Astrocyte (in vitro differentiated cells and primary cell): ENCODE measurements at places on chromosomes 6 and 20. TPM values are rescaled to one million over a fixed set of nuclear protein-coding genes. Genes with fewer than 3 reads are reported as not detected.

BPIFB2 gene
- total RNA-seq = not detected in 2 replicates

GTSF1L gene
- total RNA-seq = not detected in 2 replicates

HSPA12B gene
- total RNA-seq = not detected in 2 replicates

DAAM2 gene
- 38.4 and 50.3 TPM in 2 replicates for total RNA-seq

DEFB132 gene
- total RNA-seq = not detected in 2 replicates

PMEPA1 gene
- total RNA-seq = 49.4 and 65.1 TPM in 2 replicates

LAMA5 gene
- 285 and 350 TPM in 2 replicates for total RNA-seq

MTFR2 gene
- total RNA-seq = 1.3 and 1.8 TPM in 2 replicates

HMGN3 gene
- 58.5 and 71.5 TPM in 2 replicates for total RNA-seq

IL20RA gene
- total RNA-seq = 0.07 and 0.17 TPM in 2 replicates

CPNE1 gene
- total RNA-seq = 194 and 200 TPM in 2 replicates

ROS1 gene
- total RNA-seq = not detected in 2 replicates

HLA-DPB1 gene
- total RNA-seq = 2.7 and 3.4 TPM in 2 replicates

- DNase-seq = no peak
Observed at GRCh38 chr6:24933868-24934401, 1.8 kb downstream of the RIPOR2 start.

DNA sequence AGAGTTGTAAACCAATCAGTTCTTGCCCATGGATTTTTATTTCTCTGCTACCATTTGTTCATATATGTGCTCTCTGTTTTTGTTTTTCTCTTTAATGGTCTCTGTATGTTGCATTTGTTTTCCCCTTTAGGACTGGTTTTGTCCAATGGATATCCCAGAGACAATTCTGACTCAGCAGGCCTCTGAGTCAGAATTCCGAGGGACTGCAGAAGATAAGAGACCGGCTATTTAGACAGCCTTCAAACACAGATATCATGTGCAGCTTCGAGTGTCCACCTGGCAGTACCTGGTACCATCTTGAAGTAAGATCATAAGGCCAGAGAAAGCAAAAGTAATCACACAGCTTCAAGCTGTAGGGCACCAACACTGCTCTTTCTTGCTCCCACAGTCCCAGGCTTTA lies 125.5 kb downstream of the ELOVL4 start:
- DNase-seq = no peak

- peak; percentile 37 for DNase-seq
Observed at GRCh38 chr6:44431118-44431725, 43.7 kb downstream of the CDC5L start.

GRCh38 chr6:44270526-44271405 lies 516 bp downstream of the TMEM151B start:
- no peak for DNase-seq

DNA sequence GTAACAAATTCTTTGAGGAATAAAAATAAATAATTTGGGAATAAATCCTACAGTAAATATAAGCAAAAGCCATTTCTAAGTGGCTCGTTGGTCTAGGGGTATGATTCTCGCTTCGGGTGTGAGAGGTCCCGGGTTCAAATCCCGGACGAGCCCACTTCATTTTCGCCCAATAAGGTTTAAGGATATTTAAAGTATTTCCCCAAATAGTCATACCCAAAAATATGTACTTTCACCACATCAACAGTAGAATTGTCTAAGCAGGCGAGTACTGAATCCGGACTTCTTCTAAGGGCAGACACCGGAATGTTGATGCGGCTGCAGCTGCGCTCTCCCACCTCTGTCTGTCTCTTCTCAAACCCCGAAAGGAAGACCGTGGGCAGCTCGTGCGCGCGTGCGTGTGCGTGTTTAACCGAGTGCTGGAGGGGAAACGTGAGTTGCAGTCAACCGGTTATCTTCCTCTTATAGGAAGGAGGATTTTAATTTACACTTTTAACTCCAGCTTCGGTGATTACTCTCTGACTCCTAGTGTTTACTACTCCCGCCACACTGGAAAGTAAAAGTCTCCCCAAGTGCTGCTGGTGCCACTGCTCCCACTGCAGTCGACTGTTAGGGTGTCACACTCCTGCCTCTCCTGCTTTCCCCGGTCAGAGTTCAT lies 155.7 kb upstream of the PRSS16 start:
- peak; percentile 94 for DNase-seq

- DNase-seq = no peak
Observed at GRCh38 chr6:56168596-56168995, 78.8 kb downstream of the COL21A1 start.

- DNase-seq = no peak
Observed at GRCh38 chr20:42152575-42152974, 534.4 kb upstream of the CHD6 start.

GRCh38 chr6:112253841-112254816 lies at the start of gene LAMA4:
Gene LAMA4, minus strand, starts transcription at chr6:112254567. Its CDS starts 417 bp downstream, at chr6:112254150.
- peak; percentile 84 for DNase-seq

- no peak for DNase-seq
Observed at GRCh38 chr20:47016068-47016664, 121.5 kb downstream of the EYA2 start.

- peak; percentile 33 for DNase-seq
Observed at GRCh38 chr6:142796571-142796970, 148.4 kb downstream of the HIVEP2 start.

DNA sequence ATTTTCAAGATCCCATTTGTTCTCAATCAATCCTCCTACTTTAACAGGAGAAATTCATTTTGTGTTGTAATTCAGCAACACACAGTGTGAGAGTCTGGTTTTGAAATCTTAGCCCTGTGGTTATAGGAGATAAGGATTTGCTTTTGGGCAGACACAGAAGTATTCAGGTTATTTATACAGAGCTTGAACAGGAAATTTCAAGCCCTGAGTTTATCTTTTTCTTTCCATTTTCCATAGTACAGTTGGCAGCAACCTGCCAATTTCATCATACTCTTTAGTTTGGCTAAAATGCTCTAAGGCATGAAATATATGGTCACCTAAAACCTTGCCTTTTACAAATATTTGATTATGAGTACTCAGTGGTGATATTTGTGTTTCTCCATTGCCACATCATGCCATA lies 41.4 kb downstream of the PKIB start:
- peak; percentile 93 for DNase-seq

DNA sequence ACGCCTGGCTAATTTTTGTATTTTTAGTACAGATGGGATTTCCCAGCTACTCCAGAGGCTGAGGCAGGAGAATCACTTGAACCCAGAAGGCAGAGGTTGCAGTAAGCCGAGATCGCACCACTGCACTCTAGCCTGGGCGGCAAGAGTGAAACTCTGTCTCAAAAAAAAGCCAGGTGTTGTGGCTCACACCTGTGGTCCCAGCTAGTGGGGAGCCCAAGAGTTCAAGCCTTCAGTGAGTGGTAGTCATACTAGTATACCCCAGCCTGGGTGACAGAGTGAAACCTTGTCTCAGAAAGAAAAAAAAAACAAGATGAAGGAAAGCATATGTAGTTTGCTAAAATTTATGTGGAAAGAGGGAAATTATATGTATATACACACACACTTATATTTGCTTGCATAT lies 20.0 kb upstream of the POU5F1 start:
- no peak for DNase-seq

DNA sequence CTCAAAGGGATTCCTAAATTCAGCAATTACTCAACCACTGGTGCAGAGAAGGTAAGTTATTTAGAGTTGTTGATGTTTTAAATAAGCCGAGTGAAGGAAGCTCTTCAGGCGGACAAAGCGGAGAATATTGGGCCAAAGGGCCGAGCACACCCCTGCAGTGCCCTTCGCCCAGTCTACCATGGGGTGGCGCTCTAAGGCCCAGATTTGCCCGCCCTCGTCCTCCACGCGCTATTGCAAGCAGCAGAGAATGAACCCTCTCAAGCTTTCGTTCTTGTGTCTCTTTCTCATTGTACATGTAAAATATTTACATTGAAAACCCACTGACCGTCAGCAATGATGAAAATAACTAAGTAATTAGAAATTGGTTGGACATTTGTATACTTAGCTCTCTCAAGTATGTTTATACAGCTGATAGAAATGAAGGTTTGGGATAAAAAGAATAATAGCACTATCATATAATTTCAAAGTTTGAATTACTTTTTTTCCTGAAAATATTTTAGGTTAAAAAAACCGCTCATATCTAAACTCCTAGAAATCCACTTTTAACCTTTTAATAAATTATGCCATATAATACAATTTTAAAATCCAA lies 195.0 kb upstream of the CEP162 start:
- DNase-seq = peak; percentile 3

DNA sequence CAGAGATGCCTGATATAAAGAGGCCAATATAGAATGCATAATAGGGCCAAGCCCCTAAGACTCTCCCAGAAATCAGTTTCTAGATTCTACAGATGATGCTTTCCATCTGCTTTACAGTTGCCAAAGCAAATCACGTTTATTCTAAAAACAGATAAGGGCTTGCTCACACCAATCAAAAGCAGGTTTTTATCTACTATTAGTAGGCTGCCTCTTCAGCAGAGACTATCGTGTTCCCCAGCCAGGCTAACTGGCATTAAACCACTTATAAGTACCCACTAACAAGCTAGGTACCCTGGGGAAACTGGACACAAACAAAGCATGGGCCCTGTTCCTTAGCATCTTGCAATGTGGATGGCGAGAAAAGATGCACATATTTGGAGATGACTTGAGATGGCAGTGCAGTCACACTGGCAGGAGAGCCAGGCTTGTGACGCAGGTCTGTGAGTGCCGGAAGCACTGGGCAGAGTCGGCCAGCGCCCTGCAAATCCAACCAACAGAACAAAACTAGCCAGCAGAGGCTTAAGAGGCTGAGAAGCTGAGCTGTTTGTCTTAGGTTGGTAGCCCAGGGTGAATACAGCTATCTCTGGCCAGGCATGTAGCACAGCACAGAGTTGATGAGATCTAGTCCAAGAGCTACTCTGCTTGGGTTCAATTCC lies 73.4 kb downstream of the GFOD1 start:
- no peak for DNase-seq

DNA sequence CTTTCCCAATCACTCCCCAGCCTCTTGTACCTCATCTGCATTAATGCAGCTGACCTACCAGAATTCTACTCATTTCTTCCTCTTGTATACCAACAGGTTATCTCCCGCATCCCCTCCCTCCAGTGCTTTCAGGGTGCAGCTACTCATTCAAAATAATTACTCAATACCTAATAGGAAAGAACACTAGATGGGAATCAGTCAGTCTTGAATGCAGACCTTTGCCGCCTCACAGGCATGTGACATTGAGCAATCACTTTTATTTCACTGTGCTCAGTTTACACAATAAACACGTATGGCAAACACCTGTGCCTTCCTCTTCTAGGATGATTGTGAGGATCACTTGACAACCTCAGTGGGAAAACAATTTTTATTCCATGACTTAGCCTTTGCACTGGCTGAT lies 13.3 kb downstream of the ZSCAN31 start:
- DNase-seq = no peak

GRCh38 chr20:7736336-7736735 lies 203.9 kb downstream of the HAO1 start:
- DNase-seq = peak; percentile 34

DNA sequence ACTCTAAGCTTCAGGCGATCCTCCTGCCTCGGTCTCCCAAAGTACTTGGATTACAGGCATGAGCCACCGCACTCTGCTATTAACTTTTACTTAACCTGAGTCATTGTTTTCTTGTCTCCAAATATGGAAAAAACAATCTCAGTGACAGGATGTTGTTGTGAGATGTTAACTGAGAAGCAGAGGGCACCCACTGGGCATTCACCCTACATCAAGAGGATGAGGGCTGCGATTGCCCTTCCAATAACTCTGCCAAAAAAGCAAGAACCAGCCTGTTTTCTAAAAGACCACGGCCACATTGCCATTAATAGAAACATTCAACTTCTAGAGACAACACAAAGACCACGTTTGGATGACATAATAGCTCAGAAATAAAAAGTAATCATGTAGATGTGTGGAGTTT lies 107.6 kb upstream of the SGK1 start:
- DNase-seq = no peak

GRCh38 chr6:147508042-147508865 lies at the start of gene SAMD5:
Gene SAMD5, plus strand, starts transcription at chr6:147508690. Its CDS starts 239 bp downstream, at chr6:147508929.
- peak; percentile 61 for DNase-seq

DNA sequence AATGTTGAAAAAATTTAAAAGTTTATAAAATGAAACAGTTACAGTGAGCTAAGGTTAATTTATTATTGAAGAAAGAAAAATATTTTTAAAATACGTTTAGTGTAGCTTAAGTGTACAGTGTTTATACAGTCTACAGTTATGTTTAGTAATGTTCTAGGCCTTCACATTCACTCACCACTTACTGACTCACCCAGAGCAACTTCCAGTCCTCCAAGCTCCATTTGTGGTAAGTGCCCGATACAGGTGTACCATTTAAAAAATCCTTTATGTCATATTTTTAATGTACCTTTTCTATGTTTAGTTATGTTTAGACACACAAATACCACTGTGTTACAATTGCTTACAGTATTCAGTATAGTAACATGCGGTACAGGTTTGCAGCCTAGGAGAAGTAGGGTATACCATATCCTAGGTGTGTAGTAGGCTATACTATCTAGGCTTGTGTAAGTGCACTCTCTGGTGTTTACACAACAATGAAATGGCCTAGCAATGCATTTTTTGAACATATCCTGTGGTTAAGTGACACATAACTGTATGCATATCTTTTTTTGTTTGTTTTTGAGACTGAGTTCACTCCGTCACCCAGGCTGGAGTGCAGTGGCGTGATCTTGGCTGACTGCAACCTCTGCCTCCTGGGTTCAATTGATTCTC lies 26.3 kb downstream of the FLRT3 start:
- no peak for DNase-seq

- DNase-seq = no peak
Observed at GRCh38 chr20:53760025-53760441, 166.4 kb upstream of the ZNF217 start.

DNA sequence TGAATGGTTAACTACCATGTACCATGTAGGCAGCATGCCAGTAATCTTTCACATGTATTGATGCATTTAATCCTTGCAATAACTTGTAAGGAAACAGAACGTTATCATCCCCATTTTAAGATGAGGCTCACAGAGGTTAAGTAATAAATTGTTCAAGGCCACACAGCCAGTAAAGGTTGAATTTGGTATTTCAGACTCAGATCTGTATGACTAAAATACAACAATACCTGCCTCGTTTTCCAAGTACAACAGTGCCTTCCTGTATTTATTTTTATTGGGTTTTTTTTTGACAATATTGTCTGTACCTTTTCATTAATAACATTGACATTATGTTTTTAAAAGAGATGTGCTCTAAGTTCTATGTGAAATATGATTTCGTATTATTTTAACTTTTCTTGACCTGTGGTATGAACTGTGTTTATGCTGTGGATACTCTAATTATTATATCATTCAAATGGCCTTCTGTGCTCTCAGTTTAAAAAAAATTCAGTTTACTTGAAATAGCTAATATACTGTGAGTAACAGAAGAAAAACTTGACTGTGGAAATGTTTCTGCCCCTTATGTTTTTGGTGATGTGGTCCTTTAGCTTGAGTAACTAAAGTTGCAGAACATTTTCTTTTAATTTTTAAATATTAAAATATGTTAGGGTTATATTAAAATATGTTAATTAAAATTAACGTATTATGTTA lies 39.7 kb downstream of the XRN2 start:
- peak; percentile 24 for DNase-seq

GRCh38 chr6:14921878-14922671 lies 323.8 kb upstream of the JARID2 start:
- DNase-seq = peak; percentile 57
